ENCODE measurements at places on chromosomes 2 and 18. TPM values are rescaled to one million over a fixed set of nuclear protein-coding genes. Genes with fewer than 3 reads are reported as not detected.

DNA sequence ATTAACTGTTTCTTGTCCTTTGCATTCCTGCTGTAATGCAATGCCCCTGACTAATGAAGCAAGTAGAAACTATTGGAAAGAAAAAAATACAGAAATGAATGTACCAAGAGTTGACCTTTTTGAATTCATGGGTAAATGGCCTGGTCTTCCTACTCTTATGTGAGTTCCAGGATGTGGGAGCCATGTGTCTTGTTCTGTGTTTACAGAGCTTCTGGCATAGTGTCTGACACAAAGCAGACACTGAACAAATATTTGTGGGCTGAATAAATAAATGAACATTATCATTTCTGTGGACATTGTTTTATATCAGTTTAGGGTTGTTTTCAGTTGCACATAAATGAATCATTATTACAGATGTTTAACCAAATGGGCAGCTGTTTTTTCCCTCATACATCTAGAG is 155.5 kb downstream of the CD8B2 start:
- no peak for DNase-seq

DNA sequence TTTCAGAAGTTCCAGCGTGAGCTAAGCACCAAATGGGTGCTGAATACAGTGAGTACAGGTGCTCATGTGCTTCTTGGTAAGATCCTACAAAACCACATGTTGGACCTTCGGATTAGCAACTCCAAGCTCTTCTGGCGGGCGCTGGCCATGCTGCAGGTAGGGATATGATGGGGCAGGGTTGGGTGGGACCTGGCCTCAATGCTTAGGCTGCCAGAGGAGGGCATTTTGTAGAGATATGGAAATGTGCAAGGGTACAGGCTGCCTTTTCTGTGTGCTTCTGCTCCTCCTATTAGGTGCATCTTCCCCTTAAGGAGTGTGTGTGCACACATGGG is 22.1 kb downstream of the GCKR start:
- no peak for DNase-seq

GRCh38 chr2:51782921-51783765 is 751.2 kb upstream of the NRXN1 start:
- no peak for DNase-seq

- DNase-seq, result no peak
Observed at GRCh38 chr2:143918465-143918989, 601.4 kb downstream of the ZEB2 start.

DNA sequence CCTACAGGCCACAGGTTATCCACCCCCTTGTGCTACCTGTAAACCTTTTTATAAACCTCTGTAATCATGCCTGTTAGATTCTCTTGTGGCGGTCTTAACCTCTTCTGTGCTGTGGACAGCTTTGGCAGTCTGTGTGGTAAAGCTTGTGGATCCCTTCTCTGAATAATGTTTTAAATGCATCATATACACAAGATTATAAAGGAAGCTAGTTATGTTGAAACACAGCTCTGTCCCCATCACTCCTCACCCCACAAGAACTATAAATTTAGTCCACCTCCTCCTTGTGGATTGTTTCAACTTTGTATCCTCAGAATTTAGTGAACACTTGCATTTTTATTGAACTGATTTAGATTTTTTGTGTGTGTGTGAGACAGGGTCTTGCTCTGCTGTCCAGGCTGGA is 107.7 kb downstream of the ICA1L start:
- DNase-seq, result no peak

- no peak for DNase-seq
Observed at GRCh38 chr2:159661286-159661685, 44.9 kb upstream of the BAZ2B start.

DNA sequence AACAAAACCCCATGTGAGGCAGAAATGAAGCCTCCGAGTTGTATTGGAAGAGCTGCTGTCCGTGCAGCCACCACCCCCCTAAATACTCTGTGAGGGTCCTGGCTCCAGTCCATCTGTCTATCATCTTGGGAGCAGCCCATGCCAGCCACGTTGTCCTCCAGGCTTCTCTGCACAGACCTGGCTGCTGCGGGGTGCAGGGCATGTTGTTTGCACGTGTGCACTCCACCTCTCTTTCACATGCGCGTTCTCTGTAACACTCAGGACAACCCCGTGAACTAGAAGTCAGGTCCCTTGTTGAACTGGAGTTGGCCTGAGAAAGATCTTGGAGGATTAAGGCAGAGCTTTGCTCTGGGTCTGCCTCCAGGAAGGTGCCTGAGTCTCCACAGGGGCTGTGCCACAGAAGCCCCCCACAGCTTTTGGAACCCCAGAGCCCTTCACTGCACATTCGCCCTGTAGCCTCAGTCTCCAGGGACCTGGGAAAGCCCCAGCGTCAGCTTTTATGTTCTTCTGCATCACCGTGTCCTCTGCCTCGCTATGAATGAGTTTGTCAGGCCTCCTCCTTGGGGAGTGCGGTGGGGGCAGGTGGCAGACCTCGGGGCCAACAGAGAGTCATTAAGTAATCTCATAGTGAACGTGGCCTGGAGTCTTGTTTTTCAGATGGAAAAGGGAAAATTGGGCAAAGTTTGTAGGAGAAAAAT is 16.6 kb downstream of the RTP5 start:
- DNase-seq, result no peak

DNA sequence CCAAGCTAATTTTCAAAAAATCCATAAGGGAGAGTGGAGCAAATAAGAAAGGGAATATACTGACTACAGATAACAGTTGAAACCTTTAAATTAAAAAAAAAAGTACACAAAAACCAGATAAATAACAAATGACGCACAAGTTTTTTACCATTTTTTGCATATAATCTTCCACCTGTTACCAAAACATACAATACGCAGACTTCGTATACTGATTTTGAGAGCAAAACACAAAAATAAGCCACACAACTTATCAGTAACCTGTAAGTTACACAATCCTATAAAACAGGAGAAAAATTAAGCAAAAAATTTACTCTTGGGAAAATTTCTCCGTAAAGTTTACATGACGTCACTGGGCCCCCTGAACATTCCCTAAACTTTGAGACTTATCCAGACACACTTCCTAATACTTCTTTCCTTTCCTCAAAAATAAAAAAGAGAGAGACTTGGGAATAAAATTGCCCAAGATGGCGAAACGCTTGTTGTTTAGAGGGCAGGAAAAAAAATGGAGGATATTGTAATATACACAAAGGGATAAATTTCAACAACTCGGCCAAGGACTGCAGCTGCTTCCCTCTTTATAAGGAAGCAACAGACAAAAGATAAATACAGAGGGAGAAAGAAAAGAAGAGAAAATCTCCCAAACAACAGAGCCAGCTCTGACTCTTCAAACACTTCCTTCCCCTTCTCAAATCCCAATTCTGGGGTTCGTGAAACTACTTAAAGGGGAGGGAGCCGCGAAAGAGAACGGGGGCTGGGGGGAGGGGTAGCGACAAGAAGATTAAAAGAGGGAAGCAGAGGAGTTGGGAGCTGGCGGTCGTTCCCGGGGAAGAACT is 1.6 kb downstream of the BAZ2B start:
- peak; percentile 89 for DNase-seq

- DNase-seq, result no peak
Observed at GRCh38 chr2:132958887-132959286, 288.9 kb upstream of the LYPD1 start.

GRCh38 chr2:225590932-225591331 is 191.4 kb downstream of the NYAP2 start:
- DNase-seq, result no peak

DNA sequence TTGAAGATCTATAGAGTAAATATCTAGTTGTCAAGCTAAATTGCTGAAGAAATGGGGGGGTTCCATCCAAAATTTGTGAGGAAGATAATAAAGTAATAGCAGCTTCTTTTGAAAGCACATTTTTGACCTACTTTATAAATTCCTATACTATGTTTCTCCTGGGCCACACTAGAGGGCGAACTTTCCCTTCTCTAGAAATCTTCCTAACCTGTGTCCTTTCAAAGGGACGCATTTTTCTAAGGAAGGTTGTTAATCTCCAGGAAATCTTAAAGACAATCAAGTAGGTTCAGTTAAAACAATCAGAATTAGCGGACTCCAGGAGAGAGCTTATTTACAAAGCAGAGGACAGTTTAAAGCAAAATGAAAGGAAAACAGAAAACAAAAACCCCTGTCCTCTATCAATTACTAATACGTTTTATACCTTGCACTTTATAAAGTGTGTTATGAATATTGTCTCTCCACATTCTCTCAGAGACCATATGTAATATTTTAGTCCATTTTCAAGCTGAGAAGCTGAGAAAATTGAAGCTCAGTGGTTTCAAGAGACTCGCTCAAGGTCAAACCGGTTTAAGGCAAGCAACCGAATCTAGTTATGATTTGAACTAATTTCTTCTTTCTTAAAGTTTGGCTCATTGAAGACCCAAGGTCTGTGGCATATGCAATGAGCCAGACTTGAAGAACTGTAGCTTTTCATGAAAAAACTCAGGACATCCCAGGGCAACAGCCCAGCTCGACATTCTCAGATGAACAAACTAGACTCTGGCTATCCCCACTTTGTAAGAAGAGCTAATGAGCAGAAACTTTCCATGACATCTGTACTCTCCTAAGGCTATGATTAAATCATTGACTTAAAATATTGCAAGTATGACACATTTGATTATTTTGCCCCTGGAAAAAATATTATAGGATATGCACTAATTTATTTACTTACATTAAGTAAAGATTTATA is 273.6 kb downstream of the PAX3 start:
- peak; percentile 23 for DNase-seq

DNA sequence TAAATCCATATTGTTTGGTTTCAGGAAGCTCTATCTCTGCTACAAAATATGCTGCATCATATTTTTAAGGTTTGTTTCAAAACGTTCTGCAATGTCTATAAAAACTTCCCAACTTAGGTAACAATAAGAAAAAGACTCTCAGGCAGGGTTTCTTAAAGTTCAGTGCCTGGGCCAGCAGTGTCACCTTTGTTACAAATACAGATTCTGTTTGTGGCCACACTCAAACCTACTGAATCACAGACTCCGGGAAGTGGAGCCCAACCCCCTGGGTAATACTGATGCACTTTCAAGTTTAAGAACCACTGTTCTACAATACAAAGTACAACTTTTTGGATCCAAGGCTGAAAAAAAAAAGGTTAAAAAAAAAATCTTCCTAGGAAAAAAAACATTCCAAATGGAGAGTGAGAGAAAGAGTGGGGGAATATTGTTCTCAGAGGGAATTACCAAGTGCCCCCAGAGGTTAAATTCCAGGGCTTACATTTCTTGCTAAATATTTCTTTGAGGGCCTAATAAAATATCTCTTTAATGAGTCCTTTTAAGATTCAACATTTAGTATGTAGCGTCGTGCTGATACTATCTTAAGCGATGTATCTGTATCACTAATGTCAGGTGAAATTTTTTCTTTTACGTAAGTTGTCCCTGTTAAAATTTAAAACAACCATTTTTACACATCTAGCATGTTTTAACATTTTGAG is 476.7 kb downstream of the TXNL1 start:
- DNase-seq, result no peak

DNA sequence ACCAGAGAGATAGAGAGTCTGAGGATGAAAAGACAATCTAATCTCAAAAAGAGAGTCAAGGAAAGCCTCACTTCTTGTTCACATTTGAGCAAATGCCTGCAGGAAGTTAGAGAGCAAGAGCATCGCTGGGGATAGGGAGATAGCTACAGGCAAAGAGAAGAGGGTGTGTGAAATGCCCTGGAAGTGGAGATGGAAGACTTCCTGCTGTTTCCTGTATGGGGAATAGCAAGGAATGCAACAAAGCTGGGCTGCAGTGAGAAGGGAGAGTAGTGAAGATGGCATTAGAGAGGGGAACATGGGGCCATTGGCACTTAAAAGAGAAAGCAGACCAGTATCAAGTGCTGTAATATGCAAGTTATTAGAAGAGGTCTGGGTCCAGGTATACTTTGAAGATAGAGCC is 488.6 kb downstream of the METTL4 start:
- no peak for DNase-seq

GRCh38 chr2:199130501-199130900 is 327.2 kb downstream of the SATB2 start:
- peak; percentile 78 for DNase-seq

GRCh38 chr2:232260075-232260474 is 118.5 kb upstream of the ALPP start:
- DNase-seq, result no peak

- no peak for DNase-seq
Observed at GRCh38 chr2:230267556-230267955, 42.0 kb downstream of the SP140 start.

DNA sequence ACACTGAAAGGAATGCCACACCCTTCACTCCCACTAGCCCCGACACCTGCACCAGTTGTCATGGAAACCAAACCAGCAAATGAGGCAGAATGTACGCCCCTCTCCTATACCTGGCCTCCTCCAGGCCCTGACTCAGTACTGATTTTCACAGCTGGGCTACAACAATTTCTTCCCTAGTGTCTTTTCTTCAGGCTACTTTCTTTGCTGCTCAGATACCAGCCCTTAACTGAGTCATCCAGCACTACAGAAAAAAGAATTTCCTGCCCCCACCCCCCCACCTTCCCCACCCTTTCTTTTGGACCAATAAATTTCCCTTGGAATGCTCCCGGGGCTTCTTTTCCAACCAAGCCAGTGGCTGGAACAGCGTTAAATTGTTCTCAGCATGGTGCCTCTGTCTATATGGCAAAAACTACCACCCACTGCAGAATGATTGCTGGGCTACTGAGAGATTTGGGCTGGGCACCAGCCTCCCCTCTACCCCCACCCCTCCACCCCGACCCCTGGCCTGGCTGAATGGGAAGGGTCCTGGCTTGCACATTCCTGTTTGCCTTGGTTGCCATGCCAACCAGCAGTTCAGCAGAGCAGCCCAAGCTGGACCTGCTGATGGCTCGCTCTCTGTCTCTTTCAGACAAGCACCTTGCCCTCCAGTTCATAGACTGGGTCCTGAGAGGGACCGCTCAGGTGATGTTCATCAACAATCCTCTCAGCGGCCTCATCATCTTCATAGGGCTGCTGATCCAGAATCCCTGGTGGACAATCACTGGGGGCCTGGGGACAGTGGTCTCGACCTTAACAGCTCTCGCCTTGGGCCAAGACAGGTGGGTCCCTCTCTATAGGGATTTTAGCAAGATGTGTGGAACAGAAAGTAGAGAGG is 11.3 kb downstream of the SLC14A2 start:
- no peak for DNase-seq

- DNase-seq, result no peak
Observed at GRCh38 chr2:216327447-216327935, 44.8 kb downstream of the MARCHF4 start.

DNA sequence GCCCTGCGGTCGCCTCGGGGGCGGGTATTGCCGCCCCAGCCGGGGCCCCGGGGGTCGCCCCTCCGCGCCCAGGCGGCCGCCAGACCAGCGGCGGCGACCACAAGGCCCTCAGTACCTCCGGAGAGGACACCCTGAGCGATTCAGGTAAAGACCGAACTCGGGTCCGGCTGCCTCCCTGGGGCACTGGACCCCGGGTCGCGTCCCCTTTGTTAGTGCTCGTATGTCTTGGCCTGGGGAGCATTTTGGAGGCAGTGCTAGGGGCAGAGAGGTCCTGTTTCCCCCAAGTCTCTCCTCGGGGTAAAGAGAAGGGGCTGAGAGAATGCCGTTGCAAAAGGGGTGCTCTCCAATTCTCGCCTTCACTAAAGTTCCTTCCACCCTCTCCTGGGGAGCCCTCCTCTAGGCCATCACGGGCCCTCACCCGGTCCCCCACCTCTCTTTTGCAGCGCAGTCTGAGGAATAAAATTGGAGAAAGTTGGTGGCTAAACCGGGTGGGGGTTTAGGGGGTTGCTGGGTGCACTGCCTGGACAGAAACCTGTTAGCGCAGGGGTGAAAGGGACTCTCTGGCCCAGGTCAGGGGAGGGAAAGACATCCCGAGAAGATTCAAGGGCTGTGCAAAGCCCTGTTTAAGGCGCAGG is 2.5 kb downstream of the MYCN start:
- DNase-seq, result no peak

ACMSD gene
- polyA plus RNA-seq, result 1.8 TPM

LOXHD1 gene
- 0.70 TPM for polyA plus RNA-seq

SLC4A3 gene
- polyA plus RNA-seq, result 10.3 TPM

DLX1 gene
- 0.34 TPM for polyA plus RNA-seq

CLEC4F gene
- polyA plus RNA-seq, result 0.21 TPM

Data from right lung (tissue), 10 donors.